ENCODE measurements at places on chromosomes 5 and 9. TPM values are rescaled to one million over a fixed set of nuclear protein-coding genes. Genes with fewer than 3 reads are reported as not detected.

Gene HSD17B3
- total RNA-seq = not detected

Gene GRM6
- not detected for total RNA-seq

Gene SLC1A3
- total RNA-seq = 7.4 TPM

Gene MSX2
- not detected for total RNA-seq

Gene TMOD1
- total RNA-seq = 15.7 TPM

- DNase-seq = no peak
Observed at GRCh38 chr9:97573482-97574073, 59.6 kb downstream of the TSTD2 start.

GRCh38 chr9:129432297-129433154, 188.4 kb downstream of the C9orf50 start:
- no peak for DNase-seq

DNA sequence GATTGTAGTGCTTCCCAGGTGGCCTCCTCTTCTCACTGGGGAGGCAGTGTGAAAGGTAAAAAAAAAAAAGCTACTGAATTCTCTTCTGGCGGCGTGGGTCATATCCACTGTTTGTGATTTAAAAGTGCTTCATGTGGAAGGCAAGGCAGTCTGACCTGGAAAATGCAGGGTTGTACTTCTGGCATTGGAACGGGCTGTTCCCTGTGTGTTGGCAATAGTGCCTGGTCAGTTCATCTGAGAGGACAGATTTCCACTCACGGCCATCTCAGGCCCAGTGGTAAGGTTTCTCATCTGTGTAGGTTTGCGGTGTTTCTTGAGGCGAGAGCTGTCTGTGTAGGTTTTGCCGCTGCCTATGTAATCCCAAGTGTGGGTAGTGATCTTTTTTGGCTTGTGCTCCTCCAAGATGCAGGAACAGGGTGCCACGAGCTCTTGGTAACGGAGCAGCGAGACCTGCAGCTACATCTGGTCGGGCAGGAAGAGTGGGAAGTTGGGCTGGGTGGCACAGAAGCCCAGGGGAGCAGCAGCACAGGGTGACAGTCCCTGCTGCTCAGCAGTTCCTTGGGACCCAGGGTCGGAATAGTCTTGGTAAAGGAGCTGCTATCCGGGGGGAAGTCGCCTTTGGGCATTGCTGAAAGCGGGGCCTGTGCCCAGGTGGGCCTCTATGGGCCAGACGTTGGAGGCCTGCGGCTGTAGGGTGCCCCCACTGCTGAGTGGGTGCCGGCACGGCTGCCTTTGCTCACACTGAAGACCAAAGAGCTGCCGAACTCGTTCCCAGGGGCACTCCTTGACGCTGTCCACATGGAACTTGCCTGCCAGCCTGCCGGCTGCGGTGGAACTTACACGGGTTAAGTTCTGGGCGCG, 11.2 kb downstream of the RCL1 start:
- no peak for DNase-seq

- DNase-seq = no peak
Observed at GRCh38 chr5:173399851-173400250, 71.6 kb upstream of the STC2 start.

DNA sequence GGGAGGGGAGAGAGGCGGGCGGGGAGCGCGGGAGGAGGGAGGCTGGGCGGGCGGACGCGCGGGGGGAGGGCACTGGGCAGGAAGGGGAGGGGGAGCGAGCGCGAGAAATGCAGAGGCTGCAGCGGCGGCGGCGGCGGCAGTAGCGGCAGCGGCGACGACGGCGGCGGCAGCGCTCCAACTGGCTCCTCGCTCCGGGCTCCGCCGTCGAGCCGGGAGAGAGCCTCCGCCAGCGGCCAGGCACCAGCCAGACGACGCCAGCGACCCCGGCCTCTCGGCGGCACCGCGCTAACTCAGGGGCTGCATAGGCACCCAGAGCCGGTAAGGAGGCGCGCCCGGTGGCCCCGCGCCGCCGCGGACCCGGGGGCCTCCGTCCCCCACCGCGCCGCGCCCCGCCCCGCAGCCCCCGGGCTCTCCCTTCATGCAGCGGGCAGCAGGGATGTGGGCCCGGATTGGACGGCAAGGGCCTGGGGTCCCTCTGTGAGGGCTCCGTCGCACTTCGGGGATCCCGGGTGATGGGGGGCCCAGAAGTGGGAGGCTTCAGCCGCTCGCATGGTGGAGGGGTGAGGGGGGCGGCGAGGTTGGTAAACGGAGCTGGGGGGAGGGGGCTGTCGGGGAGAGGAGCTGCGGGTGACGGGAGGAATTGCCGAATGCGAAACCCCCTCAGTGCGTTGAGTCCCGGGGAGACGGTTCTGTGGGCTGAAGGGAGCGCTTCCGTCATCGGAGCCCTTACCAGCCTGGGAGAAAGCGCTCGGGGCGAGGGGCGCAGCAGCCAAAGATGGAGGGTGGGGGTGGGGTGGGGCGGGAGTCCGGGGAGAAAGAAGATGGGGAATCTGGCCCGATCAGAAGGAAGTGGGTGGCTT, at the start of gene BASP1:
Gene BASP1, plus strand, starts transcription at position 139 of the 860 bp plus-strand sequence. CDS start 57,586 bp downstream, outside the sequence.
- DNase-seq = peak; percentile 60

- DNase-seq = no peak
Observed at GRCh38 chr9:12723409-12724028, 30.3 kb downstream of the TYRP1 start.

GRCh38 chr9:134381671-134382516, 55.6 kb downstream of the RXRA start:
- DNase-seq = peak; percentile 56

- DNase-seq = no peak
Observed at GRCh38 chr5:34716986-34717385, 60.9 kb downstream of the RAI14 start.

- no peak for DNase-seq
Observed at GRCh38 chr5:75601996-75602395, 9.3 kb upstream of the ANKDD1B start.

GRCh38 chr9:113387560-113388230, 10.9 kb upstream of the HDHD3 start:
- DNase-seq = no peak

- no peak for DNase-seq
Observed at GRCh38 chr5:122093415-122094180, 15.5 kb upstream of the LOX start.
